ENCODE measurements at places on chromosomes 2 and 18. TPM values are rescaled to one million over a fixed set of nuclear protein-coding genes. Genes with fewer than 3 reads are reported as not detected.

The MAP4K3 gene
- total RNA-seq, result 95.9 TPM

The ARHGEF33 gene
- 0.22 TPM for total RNA-seq

The BUB1 gene
- 2.4 TPM for total RNA-seq

The ZNF519 gene
- total RNA-seq, result 9.6 TPM

The FLACC1 gene
- total RNA-seq, result 1.4 TPM

The REG1B gene
- total RNA-seq, result not detected

The RGPD4 gene
- not detected for total RNA-seq

The GALNT3 gene
- 4.6 TPM for total RNA-seq

The PCARE gene
- not detected for total RNA-seq

Data from placental pericyte (primary cell).